Occipital lobe (tissue), 3 donors: ENCODE measurements at places on chromosomes 5 and 9. TPM values are rescaled to one million over a fixed set of nuclear protein-coding genes. Genes with fewer than 3 reads are reported as not detected.

GRCh38 chr5:114859438-114859735 lies 310.3 kb downstream of the TRIM36 start:
- DNase-seq = no peak

GRCh38 chr5:172405226-172406107 lies 48.9 kb downstream of the SH3PXD2B start:
- no peak for DNase-seq

DNA sequence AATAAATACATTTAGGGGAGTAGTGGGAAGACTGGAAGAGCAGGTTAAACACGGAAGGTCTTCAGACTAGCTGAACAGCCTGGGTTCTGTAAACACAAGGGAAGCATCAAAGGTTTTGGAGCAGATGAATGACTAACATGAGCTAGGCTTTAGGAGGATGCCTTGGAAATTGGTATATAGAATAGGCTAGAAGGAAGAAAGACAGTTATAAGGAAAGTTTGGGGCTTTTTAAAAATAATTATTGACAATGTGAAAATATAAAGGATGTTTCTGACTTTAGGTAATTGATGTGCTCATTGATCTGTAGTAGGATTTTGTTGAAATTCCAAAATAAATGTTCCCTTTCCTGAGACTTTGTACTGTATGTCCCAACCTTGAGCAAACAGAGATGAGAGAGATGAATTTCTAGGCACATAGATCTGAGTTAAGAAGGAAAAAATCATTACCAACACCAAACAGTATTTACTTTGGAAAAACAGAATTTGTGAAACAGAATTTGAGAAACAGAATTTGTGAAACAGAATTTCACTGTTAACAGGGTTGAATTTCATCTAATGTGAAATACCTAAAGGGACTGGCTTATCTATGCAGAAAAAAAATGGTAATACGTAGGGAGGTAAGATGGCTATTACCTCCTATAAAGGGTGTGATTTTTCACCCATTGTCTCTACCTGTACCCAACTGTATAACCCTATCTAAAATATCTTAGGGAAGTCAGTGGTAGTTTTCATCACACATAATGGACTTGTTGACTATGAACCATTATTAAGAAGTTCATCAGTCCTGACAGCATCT lies 28.8 kb downstream of the SKP2 start:
- no peak for DNase-seq

DNA sequence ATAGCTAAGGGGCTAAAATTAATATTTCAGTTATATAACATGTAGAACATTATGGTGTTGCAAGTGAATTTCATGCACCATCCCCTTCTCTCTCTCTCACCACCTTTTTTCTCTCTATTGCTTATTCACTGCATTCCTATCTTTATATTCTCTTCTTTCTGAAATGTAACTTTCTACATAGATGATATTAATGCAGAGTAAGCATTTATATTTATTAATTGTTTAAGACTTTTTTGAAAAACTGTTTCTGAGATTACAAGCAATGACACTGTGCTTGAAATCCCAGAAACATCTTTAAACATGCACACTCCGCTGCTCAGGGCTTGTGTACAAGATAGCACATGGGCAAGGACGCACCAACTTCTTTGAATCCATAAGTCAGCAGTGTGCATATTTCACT lies 567.7 kb upstream of the SGCD start:
- no peak for DNase-seq

DNA sequence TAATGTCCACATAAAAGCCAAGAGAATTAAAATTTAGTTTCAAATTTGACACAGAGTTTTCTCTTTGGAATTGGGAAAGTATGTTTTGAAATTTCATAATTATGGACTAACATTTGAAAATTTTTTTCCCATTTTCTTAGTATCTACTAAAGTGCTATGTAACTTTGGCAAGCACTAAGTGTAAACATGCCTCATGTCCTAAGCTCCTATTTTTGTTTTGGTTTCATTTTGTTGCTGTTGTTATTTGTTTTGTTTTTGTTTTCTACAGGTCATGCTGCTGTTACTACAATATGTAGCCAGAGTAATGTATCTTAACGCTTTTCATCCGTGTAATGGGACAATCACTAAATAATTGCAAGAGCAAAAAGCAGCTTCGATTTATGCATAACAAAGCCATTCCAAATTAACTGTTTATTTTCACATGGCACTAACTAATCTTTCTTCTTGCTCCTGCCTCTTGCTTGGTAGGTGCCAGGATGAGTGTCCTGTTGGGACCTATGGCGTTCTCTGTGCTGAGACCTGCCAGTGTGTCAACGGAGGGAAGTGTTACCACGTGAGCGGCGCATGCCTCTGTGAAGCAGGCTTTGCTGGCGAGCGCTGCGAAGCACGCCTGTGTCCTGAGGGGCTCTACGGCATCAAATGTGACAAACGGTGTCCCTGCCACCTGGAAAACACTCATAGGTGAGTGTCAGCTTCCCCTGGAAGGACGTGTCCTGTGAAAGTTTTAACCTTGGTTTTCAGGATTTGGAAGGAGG lies 107.3 kb upstream of the PRRC1 start:
- DNase-seq = no peak

- DNase-seq = no peak
Measured at GRCh38 chr5:57007344-57007743, 55.4 kb upstream of the MIER3 start.

GRCh38 chr9:94918038-94918753 lies 191.7 kb downstream of the AOPEP start:
- no peak for DNase-seq

DNA sequence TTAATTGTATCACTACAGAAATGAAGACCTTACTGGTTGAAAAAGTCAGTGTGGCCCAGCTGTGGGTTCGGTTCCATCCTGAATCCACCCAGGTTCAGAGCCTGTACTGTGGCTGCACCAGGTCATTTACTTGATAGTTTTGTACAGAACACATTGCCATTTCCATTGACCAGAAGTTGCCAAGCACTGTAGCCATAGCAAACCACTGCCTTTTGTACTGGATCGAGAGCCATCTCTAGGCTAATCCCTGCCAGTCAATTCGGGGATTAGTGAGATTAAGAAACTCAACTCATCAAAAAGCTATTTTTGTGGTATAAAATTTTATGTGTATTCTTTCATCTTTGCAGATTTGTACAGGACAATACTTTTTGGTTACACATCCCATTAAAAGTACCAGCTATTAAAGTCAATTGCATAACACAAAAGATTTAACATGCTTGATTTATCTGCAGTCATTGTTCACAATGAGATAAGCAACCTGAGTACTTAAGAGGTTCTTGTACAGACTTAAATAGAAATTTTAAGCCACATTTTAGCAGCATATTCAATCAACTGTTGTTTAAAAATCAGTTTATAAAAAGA lies 108.5 kb upstream of the OTULINL start:
- DNase-seq = no peak

DNA sequence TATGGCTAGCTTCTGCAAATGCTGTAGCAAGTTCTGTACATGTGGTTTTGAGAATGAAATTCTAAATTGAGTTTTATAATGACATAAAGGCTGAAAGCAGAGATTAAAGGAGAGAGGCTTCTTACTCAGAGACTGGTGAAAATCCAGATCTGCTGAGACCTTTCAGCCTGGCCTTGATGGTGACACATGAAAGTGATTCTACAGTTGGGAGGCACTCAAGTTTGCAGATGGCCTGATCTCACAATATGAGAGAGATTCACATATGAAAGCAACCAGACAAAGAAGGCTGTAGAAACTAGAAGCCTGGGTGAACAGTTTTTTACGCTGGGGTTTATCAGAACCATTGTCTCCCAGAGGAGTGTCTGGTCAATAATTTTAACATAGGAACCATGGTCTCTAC lies 49.0 kb downstream of the RAB3C start:
- DNase-seq = no peak

GRCh38 chr5:17255471-17256021 lies 38.1 kb downstream of the BASP1 start:
- DNase-seq = no peak

- no peak for DNase-seq
Measured at GRCh38 chr9:27659001-27659400, 85.7 kb upstream of the C9orf72 start.

DNA sequence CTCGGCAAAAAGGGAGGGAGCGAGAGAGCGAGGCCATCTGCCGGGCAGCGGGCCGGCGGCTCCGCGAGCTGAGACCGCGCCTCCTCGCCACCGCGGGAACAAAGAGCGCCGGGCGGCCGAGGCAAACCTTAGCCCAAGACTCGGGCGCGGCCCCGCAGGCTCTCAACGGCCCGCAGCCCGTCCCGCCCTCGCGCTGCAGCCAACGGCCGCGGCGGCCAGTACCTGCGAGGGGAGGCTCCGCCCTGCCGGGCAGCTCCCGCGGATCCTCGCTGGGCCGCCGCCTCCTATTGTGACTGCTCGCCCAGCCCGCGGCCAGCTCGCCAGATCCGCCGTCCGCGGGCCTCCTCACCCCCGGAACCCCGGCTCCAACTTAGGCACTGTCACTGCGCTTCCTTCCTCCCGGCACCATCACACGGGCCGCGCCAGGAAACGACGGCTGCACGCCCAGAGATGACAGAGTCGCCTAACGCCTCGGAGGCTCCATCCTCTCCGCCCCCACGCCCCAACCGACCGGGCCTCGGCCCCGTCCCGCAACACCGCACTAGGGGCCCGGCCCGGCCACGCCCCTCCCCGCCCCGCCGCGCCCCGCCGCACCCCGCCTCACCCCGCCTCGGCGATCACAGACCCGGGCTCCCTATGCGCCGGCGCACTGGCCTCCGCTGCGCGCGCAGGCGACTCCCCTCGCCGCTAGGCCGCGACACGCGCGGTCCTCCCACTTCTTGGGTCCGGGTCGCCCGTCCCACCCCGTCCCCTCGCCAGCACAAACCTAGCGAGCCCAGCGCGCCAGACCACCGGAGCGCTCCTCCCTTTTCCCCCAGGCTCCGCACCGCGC lies 479 bp upstream of the RNF38 start:
- DNase-seq = peak; percentile 86

DNA sequence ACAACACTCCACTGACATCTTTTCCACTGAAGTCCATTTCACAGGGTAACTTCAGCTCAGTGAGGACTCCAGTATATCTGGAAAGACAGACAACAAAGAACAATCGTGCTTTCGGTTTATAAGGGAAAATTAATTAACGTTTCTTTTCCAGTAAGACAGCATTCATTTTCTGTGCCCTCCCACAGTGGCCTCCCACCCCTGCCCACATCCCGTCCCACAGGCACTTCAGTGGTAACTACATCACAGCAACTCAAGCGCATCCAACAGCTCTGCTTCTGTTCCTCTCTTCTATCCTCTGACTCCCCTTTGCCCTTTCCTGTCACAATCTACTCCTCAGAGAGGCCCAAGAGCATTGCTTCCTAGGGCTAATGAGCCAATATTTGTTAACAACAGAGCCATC lies 40.3 kb downstream of the GLDC start:
- DNase-seq = no peak

DNA sequence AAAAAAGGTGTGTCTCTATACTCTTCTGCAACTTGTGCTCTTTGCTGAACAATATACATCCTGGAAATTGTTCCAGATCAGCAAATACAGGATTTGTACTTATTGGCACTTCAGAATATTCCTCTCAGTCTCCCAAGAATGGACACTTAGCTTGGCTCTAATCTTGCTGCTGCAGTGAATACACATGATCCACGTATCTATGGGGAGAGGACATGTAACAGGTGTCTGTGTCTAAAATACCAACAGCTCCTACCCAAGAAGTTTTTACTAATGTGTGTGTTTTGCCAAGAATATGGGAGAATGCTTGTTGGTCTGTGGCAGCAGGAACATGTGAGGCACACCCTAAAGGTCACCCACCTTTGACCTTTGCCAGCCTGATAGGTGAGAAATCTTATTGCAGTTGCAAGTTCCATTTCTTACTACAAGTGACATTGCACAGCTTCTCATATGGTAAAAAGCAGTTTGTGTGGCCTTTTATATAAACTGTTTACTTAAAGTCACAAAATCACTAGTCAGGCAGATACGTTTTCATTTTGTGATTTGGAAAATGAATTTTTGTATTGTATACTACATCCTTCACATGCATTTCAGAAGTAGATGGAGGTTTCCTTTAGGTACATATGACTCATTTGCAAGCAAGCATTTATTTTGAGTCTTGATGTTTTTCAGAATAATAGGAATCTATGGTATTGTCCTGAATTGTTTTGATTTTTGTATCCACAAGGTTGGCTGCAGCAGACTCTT lies 35.8 kb downstream of the PHF2 start:
- DNase-seq = no peak

DNA sequence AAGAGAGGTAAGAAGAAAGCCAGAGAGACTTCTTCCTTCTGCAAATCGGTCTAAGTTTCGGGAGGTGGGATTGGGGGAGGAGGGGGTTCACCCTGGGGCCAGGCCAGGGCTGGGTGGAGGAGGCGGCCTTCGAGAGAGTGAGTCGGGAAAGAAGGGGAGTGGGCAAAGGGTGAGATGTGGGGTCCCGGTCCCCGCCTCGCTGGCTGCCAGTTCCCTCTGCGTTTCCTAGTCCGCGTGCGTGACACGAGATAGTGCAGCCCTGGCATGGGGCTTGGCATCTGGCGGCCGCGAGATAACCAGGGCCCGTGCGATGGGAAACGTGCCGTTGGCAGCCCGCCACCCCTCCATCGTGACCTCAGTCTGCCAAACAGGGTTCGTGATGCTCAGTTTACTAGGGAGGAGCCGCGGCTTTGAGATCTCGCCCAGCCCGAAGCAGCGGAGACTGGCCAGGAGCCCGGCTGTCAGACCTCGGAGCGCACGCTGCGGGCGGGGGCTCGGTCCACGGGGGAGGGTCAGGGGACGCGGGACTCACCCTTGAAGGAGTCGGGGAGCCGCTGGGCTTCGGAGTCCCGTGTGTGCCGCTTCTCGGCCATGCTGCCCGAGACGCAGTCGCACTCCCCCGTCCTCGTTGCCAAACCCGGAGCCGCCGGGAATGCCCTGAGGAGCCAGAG lies at the start of gene STOM:
Gene STOM (minus strand): TSS at position 656 of the 671 bp plus-strand sequence. CDS start 63 bp downstream, at position 593.
- DNase-seq = no peak

- peak; percentile 9 for DNase-seq
Measured at GRCh38 chr5:113806904-113807303, 293.4 kb downstream of the YTHDC2 start.

DNA sequence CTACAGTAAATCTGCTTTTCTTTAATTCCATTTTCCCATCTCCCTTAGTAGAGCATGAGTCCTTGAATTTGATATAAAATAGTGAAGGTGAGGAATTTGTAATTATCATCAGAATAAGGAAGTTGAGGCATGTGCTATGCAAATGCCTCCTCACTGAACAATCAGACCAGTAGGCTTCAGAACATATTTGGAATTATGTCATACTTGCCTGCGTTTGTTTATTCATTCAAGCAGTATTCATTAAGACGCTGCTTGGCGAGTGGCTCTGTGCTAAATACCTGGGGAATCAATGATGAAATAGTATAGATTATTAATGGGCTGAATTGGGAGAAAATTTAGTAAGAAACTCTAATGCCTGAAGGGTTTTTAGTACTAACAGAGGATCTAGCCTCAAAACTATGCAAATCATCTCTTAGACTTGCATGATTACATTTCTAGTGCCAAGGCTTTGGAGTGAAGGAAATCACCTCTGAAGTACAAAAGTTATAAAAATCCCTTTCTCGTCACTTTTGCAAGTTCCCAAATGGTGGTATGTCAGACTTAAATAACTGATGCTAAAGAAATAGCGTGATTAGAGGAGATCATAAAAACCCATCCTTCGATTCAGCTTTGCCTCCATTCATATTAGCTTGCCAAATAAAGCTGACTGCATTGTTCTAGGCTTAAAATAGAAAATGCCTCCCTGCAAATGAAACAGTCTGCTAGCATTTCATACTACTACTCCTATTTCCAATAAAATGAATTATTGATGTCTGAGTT lies 141.7 kb downstream of the PCSK5 start:
- no peak for DNase-seq

SMC2 gene
- 14.5 TPM for total RNA-seq

TOR1A gene
- total RNA-seq = 21.8 TPM

SLC6A19 gene
- total RNA-seq = not detected

PRDM9 gene
- total RNA-seq = not detected

ANKDD1B gene
- 1.7 TPM for total RNA-seq

GARIN3 gene
- total RNA-seq = not detected

SLIT3 gene
- 0.78 TPM for total RNA-seq

RETREG1 gene
- total RNA-seq = 71.3 TPM
